Thymus (tissue), 14 donors: ENCODE measurements at places on chromosomes 4 and X. TPM values are rescaled to one million over a fixed set of nuclear protein-coding genes. Genes with fewer than 3 reads are reported as not detected.

GRCh38 chrX:119573840-119574393 is 446 bp upstream of the UBE2A start:
- peak; percentile 3 for DNase-seq

GRCh38 chrX:53256446-53257041 is 24.8 kb downstream of the IQSEC2 start:
- DNase-seq, result no peak

GRCh38 chr4:121594796-121595526 is 101.8 kb downstream of the ANXA5 start:
- DNase-seq, result no peak

DNA sequence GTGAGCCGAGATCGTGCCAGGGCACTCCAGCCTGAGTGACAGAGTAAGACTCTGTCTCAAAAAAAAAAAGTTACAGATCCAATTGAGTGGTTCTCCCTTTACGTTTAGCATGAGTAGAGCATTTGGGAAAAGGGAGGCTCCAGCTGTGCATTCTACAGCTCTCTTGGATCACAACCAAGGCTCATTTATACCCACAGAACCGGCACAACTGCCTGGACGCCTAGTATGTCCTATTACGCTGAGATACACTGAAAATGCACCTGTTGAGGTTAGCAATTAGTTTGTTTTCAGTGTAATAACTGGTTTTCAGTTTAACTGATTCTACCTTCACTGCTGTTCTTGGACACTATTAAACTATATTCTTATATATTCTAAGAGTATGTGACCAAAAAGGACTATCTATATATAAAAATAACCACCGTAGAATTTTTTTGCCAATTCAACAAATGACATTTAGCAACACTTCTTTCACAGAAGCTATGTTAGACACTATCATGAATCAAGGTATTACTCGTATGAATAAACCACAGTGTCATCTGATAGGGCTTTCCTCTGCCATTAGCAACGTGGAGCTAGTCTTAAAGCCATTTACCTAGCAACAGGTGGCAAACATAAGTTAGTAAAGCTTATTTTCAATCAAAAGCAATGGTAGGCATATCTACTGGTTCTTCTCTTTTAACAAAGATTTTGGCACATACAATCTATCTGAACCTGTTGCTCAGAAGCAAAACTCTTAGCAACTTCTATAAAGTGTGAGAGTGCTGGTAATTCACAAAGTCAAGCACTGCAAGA is 3.6 kb downstream of the OTUD4 start:
- no peak for DNase-seq

Gene TLR3
- total RNA-seq, result 2.6 TPM

Gene SFRP2
- total RNA-seq, result 1.7 TPM

DNA sequence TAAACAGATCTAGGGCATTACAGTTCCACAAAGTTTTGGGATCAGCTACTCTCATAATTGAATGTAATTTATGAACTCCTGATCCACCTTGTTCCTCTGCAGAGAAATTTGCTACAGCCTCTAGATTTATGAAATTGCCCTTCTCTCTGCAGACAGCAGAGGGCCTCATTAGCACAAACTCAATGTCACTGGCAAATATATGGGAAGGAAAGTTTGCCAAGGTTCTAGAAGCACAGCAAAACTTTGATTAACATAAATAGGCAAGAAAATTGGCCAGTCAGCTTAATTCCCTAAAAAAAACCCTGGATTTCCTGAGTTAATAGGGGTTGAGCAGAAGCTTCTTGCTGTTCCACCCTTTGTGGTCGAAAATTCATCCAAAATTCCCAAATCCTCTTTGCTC is 31.5 kb downstream of the PRPS1 start:
- no peak for DNase-seq

- DNase-seq, result no peak
Observed at GRCh38 chr4:121177246-121178137, 13.4 kb upstream of the TNIP3 start.

GRCh38 chr4:162706051-162706450 is 460.6 kb downstream of the NAF1 start:
- DNase-seq, result no peak

- DNase-seq, result no peak
Observed at GRCh38 chr4:41212616-41213203, 1.6 kb downstream of the APBB2 start.

Gene LGI2
- total RNA-seq, result 2.5 TPM

Gene GAGE13
- not detected for total RNA-seq

Gene PDLIM5
- 12.4 TPM for total RNA-seq
